ENCODE measurements at places on chromosomes 11 and 22.

DNA sequence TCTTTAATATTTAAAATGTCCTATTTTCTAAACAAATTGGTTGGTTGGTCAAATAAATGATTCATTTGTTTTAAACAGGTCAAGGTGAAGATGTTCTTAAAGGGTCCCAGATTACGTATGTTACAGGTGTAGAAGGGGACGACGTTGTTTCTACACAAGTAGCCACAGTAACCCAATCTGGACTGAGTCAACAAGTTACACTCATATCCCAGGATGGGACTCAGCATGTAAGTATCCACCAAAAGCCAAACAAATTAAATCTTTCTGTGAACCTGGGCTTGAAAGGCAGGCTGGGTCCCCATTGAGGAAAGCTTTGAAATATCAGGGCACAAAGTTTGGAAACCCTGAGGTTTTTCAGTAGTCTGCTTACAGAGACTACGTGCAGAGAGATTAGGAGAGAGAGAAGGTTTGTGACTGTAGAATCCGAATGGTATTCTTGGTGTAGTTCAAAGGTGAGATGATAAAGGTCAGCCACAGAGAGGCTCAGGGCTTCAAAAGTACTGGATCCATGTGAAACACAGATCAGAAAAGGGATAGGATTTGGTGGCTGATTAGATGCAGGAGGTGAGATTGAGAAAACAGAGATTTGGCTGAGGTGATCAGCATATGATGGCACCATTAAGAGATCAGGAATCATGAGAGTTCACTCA, 51.7 kb downstream of the ZNF143 start:
- peaks cover 40% of the 10 kb centered on the region for H3K36me3 ChIP-seq
- DNase-seq: no peak
- no peaks in the 10 kb centered on the region for H3K27me3 ChIP-seq
- no peak overlapping the region for H3K27ac ChIP-seq
- no peak overlapping the region for H3K4me3 ChIP-seq

DNA sequence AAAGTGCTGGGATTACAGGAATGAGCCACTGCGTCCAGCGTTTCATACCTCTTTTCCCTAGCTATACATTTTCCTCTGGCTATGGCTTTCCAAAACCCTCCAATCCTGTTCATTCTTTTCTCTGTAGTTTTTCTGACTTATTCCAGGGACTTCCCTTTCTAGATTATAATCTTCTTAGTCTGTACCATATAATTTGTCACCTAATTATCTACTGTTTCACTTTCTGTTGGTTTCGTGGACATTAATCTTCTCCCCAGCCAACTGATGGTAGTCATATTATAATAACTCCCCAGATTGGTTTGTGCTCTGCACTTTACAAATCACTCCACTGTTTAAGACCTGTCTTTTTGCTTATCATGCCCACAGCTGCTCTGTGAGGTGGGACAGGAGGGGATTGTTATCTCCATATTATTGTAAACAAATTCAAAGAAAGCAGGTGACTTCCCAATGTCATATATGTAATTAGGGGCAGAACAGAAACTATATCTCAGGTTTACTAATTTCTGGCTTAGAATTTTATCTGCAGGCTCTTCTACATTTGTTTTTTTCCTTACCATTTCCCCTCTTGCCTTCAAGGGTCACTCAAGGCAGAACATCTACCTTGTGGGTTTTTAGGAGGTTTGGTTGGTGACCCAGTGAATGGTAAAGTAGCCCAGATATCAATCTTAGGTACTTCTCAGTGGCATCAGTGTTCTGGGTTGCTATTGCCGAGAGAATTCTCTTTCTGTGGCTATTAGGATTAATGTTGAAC, 23.9 kb downstream of the STIM1 start:
- H3K27me3 ChIP-seq: no peaks in the 10 kb centered on the region
- H3K27ac ChIP-seq: peak overlapping the region; percentile 57
- no peak for DNase-seq
- H3K36me3 ChIP-seq: no peaks in the 10 kb centered on the region
- H3K4me3 ChIP-seq: no peak overlapping the region

DNA sequence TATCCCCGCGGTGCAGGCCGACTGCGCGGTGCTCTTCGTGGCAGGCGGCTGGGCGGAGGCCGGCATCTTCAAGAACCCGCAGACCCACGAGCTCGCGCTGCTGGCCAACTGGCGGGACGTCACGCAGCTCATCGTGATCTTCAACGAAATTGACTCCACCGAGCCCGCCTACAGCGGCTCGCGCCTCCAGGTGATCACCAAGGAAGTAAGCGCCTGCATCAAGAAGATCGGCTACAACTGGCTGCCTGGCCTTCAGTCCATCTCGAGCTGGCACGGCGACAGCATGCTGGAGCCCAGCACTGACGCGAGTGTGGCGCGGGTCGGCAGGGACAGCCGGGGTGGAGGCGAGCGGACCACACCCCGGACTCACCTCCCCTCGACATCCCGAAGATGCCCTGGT, 53.9 kb upstream of the MTNR1B start:
- no peak overlapping the region for H3K27ac ChIP-seq

DNA sequence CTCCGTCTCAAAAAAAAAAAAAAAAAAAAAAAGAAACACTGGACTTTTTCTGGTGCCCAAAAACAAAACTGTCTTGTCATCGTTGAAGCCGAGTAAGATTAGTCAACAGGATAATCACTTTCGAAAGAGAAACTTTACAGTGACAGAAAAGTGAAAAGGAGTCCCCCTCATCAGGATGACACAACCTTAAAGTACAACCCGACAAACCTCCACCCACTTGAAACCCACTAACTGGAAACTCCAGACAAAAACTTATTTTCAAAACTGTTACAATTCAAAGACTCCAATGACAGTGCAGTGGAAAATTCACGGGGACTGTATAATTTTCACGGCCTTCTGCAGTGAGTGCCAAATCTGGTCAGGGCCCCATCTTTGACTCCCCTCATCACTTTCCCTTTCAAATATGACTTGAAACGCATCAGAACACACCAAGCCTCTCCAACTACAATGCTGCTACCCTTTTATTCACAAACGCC, 1.3 kb downstream of the DENND5A start:
- DNase-seq: peak; percentile 69
- H3K27ac ChIP-seq: peak overlapping the region; percentile 96
- peaks cover 37% of the 10 kb centered on the region for H3K4me1 ChIP-seq

GRCh38 chr22:17820879-17821439, 46.7 kb upstream of the BID start:
- no peak for DNase-seq
- no peak overlapping the region for H3K4me3 ChIP-seq
- no peak overlapping the region for H3K27ac ChIP-seq
- no peaks in the 10 kb centered on the region for H3K4me1 ChIP-seq
- H3K27me3 ChIP-seq: no peaks in the 10 kb centered on the region

- no peaks in the 10 kb centered on the region for H3K36me3 ChIP-seq
- DNase-seq: no peak
- no peaks in the 10 kb centered on the region for H3K27me3 ChIP-seq
These were observed 452.1 kb downstream of the NTM start for GRCh38 chr11:131822506-131822905.

- no peak overlapping the region for H3K4me3 ChIP-seq
- DNase-seq: no peak
- no peak overlapping the region for H3K27ac ChIP-seq
- no peaks in the 10 kb centered on the region for H3K27me3 ChIP-seq
- H3K4me1 ChIP-seq: peaks cover 60% of the 10 kb centered on the region
These were observed 7.3 kb downstream of the PACSIN2 start for GRCh38 chr22:43007519-43008102.

GRCh38 chr11:112315861-112316739, 55.4 kb upstream of the PLET1 start:
- H3K4me3 ChIP-seq: no peak overlapping the region
- H3K27ac ChIP-seq: no peak overlapping the region
- DNase-seq: no peak
- no peaks in the 10 kb centered on the region for H3K27me3 ChIP-seq
- peaks cover 4% of the 10 kb centered on the region for H3K36me3 ChIP-seq

DNA sequence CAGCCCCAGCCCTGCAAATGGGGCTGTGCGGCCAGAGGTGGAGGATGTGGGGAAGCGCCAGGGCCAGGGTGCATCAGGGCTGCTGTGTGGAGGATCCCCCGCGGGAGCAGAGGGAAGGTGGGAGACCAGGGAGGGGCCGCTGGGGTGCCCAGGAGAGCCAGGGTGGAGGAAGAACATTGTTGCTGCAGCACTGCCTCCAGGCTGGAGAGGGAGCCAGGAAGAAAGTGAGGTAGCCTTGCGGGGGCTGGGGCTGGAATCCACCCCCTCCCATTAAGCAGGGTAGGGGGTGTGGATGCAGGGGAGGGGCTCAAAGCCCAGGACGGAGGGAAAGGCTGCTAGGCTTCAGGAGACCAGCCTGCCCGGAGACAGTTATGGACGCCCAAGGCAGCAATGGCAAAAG, 15.0 kb downstream of the CABP7 start:
- H3K36me3 ChIP-seq: no peaks in the 10 kb centered on the region
- no peak for DNase-seq
- H3K4me3 ChIP-seq: no peak overlapping the region
- no peaks in the 10 kb centered on the region for H3K4me1 ChIP-seq
- H3K27me3 ChIP-seq: no peaks in the 10 kb centered on the region

DNA sequence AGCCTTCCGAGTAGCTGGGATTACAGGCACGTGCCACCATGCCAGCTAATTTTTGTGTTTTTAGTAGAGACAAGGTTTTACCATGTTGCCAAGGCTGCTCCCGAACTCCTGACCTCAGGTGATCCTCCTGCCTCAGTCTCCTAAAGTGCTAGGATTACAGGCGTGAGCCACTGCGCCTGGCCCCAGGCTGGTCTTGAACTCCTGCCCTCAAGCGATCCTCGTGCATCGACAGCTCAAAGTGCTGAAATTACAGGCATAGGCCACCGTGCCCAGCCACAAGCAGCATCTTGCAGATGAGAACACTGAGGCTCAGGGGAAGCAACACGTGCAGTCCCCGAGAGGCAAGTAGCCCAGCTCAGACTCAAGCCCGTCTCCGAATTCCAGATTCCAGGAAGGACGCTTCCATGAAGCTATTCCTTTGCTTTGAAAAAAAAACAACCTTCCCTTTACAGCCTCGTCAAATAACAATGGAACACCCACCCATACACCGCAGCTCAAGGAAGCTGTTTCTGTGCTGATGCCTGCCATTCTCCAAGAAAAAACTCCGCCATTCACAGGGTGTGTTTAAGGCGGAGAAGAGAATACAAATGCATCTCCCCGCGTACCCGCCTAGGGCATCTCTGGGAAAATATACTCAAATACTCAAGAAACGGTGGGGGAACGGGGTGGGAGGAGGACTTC, 34.5 kb upstream of the PDGFB start:
- no peaks in the 10 kb centered on the region for H3K4me1 ChIP-seq
- H3K27ac ChIP-seq: no peak overlapping the region
- H3K36me3 ChIP-seq: no peaks in the 10 kb centered on the region
- DNase-seq: no peak
- H3K4me3 ChIP-seq: no peak overlapping the region

- H3K27me3 ChIP-seq: peaks cover 20% of the 10 kb centered on the region
- DNase-seq: no peak
- H3K27ac ChIP-seq: no peak overlapping the region
- H3K4me3 ChIP-seq: no peak overlapping the region
These were observed 142.9 kb upstream of the ZBED5 start for GRCh38 chr11:11000579-11001283.

GRCh38 chr11:32448232-32448631, 12.9 kb upstream of the WT1 start:
- no peak for DNase-seq
- H3K36me3 ChIP-seq: no peaks in the 10 kb centered on the region
- H3K27ac ChIP-seq: no peak overlapping the region
- peaks cover 19% of the 10 kb centered on the region for H3K27me3 ChIP-seq

DNA sequence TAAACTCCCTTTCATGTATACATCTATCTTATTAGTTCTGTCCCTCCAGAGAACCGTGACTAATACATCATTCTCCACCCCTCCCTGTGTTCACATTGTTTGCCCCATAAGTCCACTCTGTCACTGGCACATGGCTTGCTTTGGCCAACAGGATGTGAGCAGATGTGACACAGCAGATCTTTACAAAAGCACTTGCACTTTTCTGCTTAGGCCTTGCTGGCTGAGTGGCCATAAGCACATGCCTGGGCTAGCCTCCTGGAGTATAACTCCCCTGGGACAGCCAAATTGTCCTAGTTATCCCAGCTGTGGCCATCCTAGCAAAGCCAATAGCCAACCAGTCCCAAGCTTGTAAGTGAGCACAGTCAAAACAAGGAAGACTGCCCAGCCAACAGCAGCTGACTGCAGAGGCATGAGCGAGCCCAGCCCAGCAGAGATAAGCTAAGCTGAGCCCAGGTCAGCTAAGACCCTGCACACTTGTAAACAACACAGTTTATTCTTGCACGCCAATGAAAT, 9.7 kb upstream of the RCN1 start:
- no peak overlapping the region for H3K4me3 ChIP-seq
- peaks cover 18% of the 10 kb centered on the region for H3K27me3 ChIP-seq
- no peak overlapping the region for H3K27ac ChIP-seq
- no peaks in the 10 kb centered on the region for H3K4me1 ChIP-seq
- no peak for DNase-seq
- H3K36me3 ChIP-seq: no peaks in the 10 kb centered on the region

DNA sequence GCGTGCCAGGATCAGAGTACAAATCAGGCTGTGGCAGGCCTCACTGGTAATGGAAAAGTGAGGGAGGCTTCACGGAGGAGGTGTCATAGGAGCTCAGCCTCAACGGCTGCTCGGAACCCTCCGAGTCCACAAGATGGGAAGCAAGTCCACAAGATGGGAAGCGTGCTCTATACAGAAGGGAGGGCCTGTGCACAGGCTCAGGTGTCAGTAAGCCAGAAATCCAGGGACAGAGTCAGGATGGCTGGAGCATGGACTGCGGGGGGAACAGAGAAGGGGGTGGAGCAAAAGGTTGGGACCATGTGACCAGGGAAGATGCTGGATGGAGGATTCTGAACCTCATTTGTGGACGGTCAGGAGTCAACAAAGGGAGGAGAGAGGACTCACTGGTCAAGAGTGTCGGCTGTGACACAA, 3.4 kb upstream of the DPP3 start:
- no peaks in the 10 kb centered on the region for H3K36me3 ChIP-seq
- H3K27ac ChIP-seq: no peak overlapping the region
- no peak overlapping the region for H3K4me3 ChIP-seq
- no peaks in the 10 kb centered on the region for H3K27me3 ChIP-seq
- H3K4me1 ChIP-seq: peaks cover 13% of the 10 kb centered on the region

DNA sequence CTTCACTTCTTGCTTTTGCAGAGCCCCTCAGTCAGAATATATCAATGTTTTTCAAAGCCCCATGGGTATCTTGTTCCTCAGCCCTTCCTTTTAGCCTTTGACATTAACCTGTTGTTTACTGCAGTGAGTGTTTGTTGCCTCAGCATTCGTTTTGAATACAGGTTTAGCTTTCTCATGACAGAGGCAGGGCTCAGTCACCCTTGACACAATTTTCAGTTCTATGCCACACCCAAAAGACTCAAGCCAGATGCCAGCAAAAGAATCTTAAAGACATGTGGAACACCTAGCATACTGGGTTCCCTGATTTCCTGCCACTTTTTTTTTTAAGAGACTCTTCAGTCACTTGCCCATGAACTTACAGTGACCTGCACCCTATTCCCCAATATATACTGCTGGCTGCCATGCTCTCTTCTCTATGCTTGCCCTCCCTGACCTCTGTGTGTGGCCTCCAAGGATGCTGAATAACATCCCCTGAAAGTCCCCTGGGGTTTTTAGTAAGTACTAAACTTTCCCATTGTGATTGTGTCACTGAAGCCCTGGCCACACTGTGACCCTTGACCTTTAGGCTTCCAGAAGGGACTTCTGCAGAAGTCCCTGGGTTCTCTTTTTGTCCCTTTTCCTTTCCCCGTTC, 1225.5 kb downstream of the TBC1D22A start:
- H3K36me3 ChIP-seq: peaks cover 4% of the 10 kb centered on the region
- peaks cover 20% of the 10 kb centered on the region for H3K27me3 ChIP-seq
- H3K27ac ChIP-seq: no peak overlapping the region
- H3K4me1 ChIP-seq: no peaks in the 10 kb centered on the region

- peaks cover 26% of the 10 kb centered on the region for H3K4me1 ChIP-seq
- H3K4me3 ChIP-seq: no peak overlapping the region
These were observed 13.7 kb downstream of the CYP2D6 start for GRCh38 chr22:42116848-42117424.

All from activated CD4-positive, alpha-beta memory T cell treated with anti-CD3 and anti-CD28 coated beads for 36 hours (primary cell).